Hematopoietic multipotent progenitor cell treated with erythropoietin and hydrocortisone succinate and interleukin-3 and kit ligand, for 15 days (in vitro differentiated cells): ENCODE measurements at places on chromosomes 1 and 21.
A peak's percentile ranks its signal among the peaks of the same experiment; 100 is the strongest.

DNA sequence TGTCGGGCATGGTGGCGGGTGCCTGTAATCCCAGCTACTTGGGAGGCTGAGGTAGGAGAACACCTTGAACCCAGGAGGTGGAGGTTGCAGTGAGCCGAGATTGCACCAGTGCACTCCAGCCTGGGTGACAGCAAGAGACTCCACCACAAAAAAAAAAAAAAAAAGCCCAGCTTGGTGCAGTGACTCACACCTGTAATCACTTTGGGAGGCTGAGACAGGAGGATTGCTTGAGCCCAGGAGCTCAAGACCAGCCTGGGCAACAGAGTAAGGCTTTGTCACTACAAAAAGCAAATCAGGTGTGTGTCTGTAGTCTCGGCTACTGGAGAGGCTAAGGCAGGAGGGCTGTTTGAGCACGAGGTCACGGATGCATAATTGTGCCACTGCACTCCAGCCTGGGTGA is 5.0 kb upstream of the H6PD start:
- no peak for DNase-seq

GRCh38 chr1:46137916-46138315 is 5.5 kb upstream of the PIK3R3 start:
- DNase-seq: no peak

GRCh38 chr1:167161242-167161641 is 59.4 kb upstream of the POU2F1 start:
- no peak for DNase-seq

DNA sequence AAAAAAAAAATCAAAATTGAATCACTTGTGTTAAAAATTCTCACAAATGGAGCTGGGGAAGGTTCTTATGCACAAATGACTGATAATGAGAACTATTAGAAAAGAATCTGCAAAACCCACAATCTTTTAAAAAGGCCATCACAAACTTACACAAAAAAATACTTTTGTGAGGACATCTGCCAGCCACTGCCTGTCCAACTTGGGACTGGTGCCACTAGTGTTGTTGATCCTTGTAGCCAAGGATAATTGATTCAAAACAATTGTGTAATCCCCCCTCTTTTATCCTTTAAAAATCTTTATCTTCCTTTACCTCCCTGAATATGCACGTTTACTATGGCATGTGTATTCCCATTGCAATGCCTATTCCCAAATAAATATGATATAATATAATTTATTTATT is 39.2 kb upstream of the THEM4 start:
- DNase-seq: no peak

GRCh38 chr1:224774378-224774777 is 155.1 kb upstream of the DNAH14 start:
- DNase-seq: no peak

- DNase-seq: no peak
Observed at GRCh38 chr1:51961231-51961630, 29.3 kb downstream of the RAB3B start.

DNA sequence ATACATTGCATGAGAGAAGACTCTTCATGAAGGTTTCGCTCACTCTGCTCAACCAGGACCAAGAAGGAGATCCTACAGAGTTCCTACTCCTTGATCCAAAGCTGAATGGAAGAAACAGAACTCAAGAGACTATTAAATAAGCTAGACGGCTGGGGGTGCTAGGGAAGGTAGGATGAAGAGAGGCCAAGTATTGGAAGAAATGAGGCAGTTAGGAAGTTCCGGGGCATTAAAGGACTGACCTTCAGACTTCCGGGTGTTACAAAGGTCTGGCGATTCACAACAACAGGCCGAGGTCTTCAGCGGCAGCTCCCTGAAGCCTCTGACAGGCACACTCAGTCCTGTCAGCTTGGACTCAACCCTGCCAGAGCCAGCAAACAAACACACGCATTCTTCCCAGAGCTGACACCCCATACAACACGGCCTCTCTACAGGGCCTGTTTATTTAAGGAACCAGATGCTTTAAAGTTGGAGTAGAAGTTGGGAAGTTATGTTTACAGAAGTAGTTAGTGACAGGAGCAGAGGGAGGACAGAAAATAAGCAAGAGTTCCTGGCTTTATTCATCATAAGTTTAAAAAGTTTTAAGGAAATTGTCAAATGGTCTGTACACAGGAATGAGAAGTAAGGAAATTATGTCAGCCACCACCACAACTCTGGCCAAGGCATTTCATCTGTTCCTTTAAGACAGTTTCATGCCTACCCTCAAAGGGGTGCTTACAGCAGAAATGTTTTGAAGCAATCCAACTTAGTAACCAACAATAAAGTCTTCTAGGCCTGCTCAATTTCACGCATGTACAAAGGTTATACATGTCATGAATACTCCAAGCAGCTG is 4.7 kb downstream of the SORT1 start:
- no peak for DNase-seq

DNA sequence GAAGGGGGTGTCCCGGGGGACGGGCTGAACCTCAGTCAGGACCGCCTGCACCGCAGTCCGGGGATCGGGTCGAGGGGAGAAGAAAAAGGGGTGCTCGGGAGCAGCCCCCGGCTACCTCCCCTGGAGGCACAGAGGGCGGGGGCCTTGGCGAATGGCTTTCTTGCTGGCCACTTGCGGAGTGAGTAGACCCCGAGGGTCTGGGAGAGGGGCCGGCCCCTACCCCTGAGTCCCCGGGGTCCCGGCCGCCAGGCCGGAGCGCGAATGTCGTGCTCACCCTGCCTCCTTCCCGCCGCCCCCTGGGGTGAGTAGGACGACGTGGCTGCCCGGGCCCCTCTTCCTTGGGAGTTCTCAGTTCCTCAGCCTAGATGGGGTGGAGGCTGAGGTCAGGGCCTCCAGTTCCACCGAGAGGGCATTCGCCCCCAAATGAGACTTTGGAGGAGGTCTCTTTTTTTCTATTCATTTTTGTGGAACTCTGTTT is 113.0 kb downstream of the OSBPL9 start:
- no peak for DNase-seq

GRCh38 chr1:29634746-29635335 is 398.5 kb downstream of the PTPRU start:
- no peak for DNase-seq

GRCh38 chr21:26490771-26491170 is 82.3 kb downstream of the CYYR1 start:
- DNase-seq: no peak

GRCh38 chr21:38807986-38808385 is 2.3 kb downstream of the ETS2 start:
- no peak for DNase-seq

DNA sequence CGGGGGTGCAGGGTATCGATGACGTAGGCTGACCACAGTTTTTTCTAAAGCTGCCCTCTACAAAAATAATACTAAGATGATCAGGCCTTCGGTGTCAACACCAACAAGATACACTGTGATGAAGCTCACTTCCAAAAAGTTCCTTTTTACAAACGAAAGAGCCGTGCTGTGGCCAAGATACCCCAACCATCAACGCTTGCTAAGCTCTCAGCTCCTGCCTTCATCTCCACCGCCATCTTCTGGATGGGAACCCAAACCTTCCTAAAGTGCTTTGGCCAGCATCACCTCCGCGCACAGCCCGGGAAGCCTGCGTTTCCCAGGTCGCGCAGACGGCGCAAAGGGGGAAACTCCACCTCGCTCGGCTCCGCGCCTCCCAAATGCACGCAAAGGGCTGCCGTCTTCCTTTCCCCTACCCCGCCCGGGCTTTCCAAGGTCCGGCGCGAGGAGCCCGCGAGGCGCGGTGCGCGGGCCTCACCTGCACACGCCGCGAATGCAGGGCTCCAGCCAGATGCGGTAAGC is 541 bp downstream of the USP48 start:
- peak; percentile 61 for DNase-seq

GRCh38 chr1:44408212-44408582 is 3.1 kb downstream of the RNF220 start:
- no peak for DNase-seq

GRCh38 chr1:40595623-40596022 is 64.2 kb downstream of the ZNF684 start:
- no peak for DNase-seq
